ENCODE measurements at places on chromosomes 6 and 20. TPM values are rescaled to one million over a fixed set of nuclear protein-coding genes. Genes with fewer than 3 reads are reported as not detected.

- H3K4me3 ChIP-seq: no peak overlapping the region
- H3K4me1 ChIP-seq: no peaks in the 10 kb centered on the region
- H3K27ac ChIP-seq: no peak overlapping the region
- no peaks in the 10 kb centered on the region for H3K36me3 ChIP-seq
- H3K27me3 ChIP-seq: no peaks in the 10 kb centered on the region
These were observed 158.4 kb upstream of the MYLIP start for GRCh38 chr6:15970517-15970916.

DNA sequence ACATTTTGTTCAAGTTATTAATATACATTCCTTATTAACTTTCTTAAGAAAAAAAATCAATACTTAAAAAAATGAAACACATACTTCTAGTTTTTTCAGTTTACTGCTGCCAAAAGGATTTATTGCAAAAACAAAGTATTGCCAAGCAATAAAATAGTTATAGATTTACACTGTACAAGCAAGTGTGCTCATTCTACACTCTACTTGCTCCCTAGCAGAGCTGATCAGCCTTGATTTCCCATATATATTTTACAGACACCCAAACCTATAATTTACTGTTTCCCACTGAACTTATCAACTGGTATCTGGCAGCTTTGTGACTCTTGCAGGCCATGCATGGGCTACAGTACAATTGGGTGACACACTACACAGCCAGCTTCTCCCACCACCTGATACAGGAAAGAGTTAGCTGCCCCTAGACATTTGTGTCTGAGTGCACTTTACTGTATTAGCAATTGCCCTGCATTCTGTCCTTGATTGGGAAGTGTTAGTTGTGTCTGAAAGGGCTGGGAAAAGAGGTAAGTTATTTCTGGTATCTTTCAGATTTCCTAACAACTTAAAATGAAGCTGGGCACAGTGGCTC is 156.0 kb upstream of the BEND3 start:
- no peak for DNase-seq
- no peak overlapping the region for H3K27ac ChIP-seq
- no peak overlapping the region for H3K4me3 ChIP-seq
- H3K4me1 ChIP-seq: peaks cover 3% of the 10 kb centered on the region
- H3K27me3 ChIP-seq: no peaks in the 10 kb centered on the region

DNA sequence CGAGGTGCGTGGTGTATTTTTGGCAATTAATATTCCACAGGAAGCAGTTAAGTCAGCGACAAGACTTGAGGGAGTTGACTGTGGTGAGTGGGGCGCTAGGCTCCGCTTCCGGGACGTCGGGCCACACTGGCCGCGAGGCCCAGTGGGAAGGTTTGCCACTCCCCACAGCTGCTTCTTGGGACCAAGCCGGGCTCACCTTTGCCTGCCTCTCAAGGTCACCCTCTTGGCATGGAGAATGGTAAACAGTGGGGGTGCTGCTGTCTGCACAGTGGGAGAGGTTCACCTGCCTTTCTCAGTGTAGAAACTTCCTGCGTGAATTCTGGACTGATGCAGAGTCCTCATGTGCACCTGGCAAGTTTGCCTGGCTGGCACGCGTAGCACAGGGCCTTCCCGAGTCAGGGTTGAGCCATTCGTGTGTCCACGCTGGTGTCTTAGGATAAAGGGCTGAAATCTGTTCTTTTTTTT is 6.4 kb downstream of the OSBPL2 start:
- peak overlapping the region; percentile 10 for H3K4me3 ChIP-seq
- peaks cover 28% of the 10 kb centered on the region for H3K36me3 ChIP-seq
- H3K27ac ChIP-seq: peak overlapping the region; percentile 87
- H3K4me1 ChIP-seq: peaks cover 81% of the 10 kb centered on the region
- DNase-seq: no peak

DNA sequence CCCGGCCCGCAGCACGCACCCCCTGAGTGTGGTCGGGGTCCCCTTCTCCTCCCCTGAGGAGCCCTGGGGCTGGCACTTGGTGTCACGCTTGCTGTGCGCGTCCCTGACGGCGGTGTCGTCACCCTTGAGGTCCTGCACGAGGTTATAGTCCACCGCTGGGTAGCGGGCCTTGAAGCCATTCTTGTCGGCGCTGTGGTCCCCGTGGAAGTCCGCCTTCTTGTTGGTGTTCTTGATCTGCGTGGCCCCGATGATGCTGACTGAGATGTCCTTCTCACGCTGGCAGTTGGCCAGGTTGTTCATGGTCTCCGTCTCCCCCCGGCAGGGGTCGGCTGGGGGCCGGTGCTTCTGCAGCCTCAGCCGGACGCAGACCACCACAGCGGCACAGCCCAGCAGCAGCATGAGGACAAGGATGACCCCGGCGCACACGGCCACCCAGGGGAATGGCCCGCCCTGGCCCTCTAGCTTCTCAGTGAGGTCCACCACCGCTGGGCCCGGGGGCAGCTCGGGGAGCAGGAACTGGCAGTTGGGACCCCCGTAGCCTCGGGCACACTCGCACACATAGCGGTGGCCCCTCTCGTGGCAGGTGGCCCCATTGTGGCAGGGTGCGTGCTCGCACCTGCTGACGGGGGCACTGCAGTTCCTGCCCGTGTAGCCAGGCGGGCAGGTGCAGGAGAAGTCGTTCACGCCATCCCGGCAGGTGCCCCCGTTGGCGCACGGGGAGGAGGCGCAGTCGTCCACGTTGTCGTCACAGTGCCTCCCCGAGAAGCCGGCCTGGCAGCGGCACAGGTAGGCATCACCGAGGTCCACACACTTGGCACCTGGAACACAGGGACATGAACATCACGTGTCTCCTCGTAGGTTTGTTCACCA is 7.4 kb downstream of the DLL1 start:
- H3K36me3 ChIP-seq: peaks cover 40% of the 10 kb centered on the region
- H3K27me3 ChIP-seq: no peaks in the 10 kb centered on the region
- no peak overlapping the region for H3K4me3 ChIP-seq
- no peak for DNase-seq
- H3K27ac ChIP-seq: no peak overlapping the region

- H3K27me3 ChIP-seq: no peaks in the 10 kb centered on the region
- H3K27ac ChIP-seq: no peak overlapping the region
- H3K4me1 ChIP-seq: no peaks in the 10 kb centered on the region
- no peaks in the 10 kb centered on the region for H3K36me3 ChIP-seq
These were observed 30.8 kb upstream of the SH3BGRL2 start for GRCh38 chr6:79600313-79600712.

- no peaks in the 10 kb centered on the region for H3K36me3 ChIP-seq
- no peak overlapping the region for H3K27ac ChIP-seq
These were observed 179.4 kb upstream of the OLIG3 start for GRCh38 chr6:137673603-137674002.

GRCh38 chr6:4466769-4467480 is 309.3 kb upstream of the CDYL start:
- no peaks in the 10 kb centered on the region for H3K27me3 ChIP-seq
- H3K4me1 ChIP-seq: no peaks in the 10 kb centered on the region
- H3K36me3 ChIP-seq: no peaks in the 10 kb centered on the region

GRCh38 chr20:63372971-63373885 is 12.1 kb upstream of the CHRNA4 start:
- DNase-seq: no peak
- peaks cover 12% of the 10 kb centered on the region for H3K4me1 ChIP-seq
- H3K36me3 ChIP-seq: no peaks in the 10 kb centered on the region
- H3K27me3 ChIP-seq: peaks cover 7% of the 10 kb centered on the region

- DNase-seq: no peak
- no peaks in the 10 kb centered on the region for H3K4me1 ChIP-seq
- H3K27me3 ChIP-seq: no peaks in the 10 kb centered on the region
- no peak overlapping the region for H3K4me3 ChIP-seq
- no peak overlapping the region for H3K27ac ChIP-seq
These were observed 337.8 kb downstream of the THBS2 start for GRCh38 chr6:168915855-168916254.

DNA sequence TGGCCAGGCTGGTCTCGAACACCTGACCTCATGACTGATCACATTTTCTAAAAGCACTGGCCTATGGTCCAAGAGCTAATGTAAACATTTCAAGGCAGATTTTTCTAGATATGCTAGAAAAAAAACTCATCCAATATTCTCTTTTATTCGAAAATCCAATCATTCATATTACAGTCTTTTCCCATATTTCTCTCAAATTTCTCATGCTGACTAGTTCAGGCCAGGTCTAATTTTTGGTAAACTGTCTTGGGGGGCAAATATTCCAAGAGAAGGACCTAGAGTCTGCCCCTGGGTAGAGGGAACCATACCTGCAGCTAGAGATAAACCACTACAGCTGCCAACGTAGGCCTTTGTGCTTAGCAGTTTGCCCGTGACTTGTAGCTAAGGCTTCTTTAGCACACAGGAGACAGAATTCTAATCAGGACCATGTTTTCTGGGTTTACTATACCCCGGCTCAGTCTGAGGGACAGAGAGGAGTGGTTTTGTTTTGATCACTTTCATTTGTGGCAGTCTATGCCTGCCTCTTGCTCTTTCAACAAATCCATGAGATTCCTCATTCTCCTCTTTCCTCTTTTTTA is 71.8 kb upstream of the CITED2 start:
- DNase-seq: no peak
- no peak overlapping the region for H3K4me3 ChIP-seq
- no peak overlapping the region for H3K27ac ChIP-seq
- H3K4me1 ChIP-seq: no peaks in the 10 kb centered on the region
- H3K27me3 ChIP-seq: no peaks in the 10 kb centered on the region

DNA sequence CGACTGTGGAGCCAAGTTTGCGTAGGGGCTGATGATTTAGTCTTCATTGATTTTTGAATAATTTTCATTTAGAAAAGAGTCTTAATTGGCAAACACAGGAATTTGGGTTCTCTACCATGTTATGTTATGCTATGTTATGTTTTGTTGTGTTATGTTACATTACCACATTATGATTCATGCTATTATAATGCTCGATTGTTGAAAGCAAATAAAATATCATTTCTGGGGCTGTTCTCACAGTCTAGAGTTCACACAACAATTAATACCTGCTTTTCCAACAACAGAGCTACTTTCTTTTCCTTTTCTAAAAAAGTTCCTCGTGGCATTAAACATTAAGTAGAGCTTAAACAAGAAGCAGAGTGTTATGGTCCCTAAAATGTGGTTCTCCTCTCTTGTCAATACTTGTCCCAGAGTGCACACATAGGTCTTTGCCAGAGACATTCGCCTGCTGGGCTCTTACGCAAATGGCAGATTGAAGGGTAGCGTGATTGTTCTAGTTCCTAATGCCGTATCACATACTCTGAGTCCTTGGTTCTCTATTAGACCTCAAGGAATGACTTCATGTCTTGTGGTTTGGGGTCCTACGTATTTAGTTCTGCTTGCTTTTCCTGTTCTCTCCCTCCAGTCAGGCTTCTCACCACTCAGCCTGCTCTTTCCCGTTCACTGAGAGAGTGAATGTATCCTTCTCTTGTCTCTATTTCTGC is 370.3 kb downstream of the CD109 start:
- no peaks in the 10 kb centered on the region for H3K36me3 ChIP-seq
- DNase-seq: no peak
- no peaks in the 10 kb centered on the region for H3K27me3 ChIP-seq
- no peak overlapping the region for H3K27ac ChIP-seq
- H3K4me3 ChIP-seq: no peak overlapping the region

GRCh38 chr6:16278750-16279149 is 40.4 kb downstream of the GMPR start:
- H3K27me3 ChIP-seq: no peaks in the 10 kb centered on the region
- peaks cover 12% of the 10 kb centered on the region for H3K36me3 ChIP-seq
- H3K27ac ChIP-seq: peak overlapping the region; percentile 74
- no peak for DNase-seq
- no peak overlapping the region for H3K4me3 ChIP-seq

GRCh38 chr6:169008641-169009257 is 244.9 kb downstream of the THBS2 start:
- no peak overlapping the region for H3K27ac ChIP-seq
- H3K4me3 ChIP-seq: no peak overlapping the region
- no peak for DNase-seq
- H3K36me3 ChIP-seq: no peaks in the 10 kb centered on the region
- no peaks in the 10 kb centered on the region for H3K4me1 ChIP-seq

GRCh38 chr6:56954403-56955170 is at the start of gene BEND6:
Gene BEND6 (plus strand): TSS chr6:56955107. CDS start chr6:56981811, 26,704 bp downstream.
- peaks cover 27% of the 10 kb centered on the region for H3K4me1 ChIP-seq
- DNase-seq: peak; percentile 13
- H3K36me3 ChIP-seq: no peaks in the 10 kb centered on the region
- H3K27ac ChIP-seq: peak within 1 kb of the TSS; percentile 10

The RBPJL gene
- total RNA-seq: not detected

The HSPA12B gene
- total RNA-seq: 14.7 TPM

The HCRTR2 gene
- not detected for total RNA-seq

The TBXT gene
- total RNA-seq: not detected

The LAMA4 gene
- total RNA-seq: 94.1 TPM

The BHLHE23 gene
- total RNA-seq: not detected

The TCF15 gene
- 19.8 TPM for total RNA-seq

The LY6G6D gene
- total RNA-seq: not detected

The C6orf89 gene
- total RNA-seq: 104 TPM

The SLC2A10 gene
- total RNA-seq: 3.0 TPM
